Stimulated activated CD8-positive, alpha-beta memory T cell treated with anti-CD3 and anti-CD28 coated beads, Interleukin-4, amount 100 ng/mL, for 4 hours (primary cell): ENCODE measurements at places on chromosomes 5 and 9.

GRCh38 chr5:72621576-72621975, 114.4 kb upstream of the ZNF366 start:
- no peak for DNase-seq

- DNase-seq: no peak
These were observed 321.6 kb downstream of the CEMIP2 start for GRCh38 chr9:71446473-71447411.

DNA sequence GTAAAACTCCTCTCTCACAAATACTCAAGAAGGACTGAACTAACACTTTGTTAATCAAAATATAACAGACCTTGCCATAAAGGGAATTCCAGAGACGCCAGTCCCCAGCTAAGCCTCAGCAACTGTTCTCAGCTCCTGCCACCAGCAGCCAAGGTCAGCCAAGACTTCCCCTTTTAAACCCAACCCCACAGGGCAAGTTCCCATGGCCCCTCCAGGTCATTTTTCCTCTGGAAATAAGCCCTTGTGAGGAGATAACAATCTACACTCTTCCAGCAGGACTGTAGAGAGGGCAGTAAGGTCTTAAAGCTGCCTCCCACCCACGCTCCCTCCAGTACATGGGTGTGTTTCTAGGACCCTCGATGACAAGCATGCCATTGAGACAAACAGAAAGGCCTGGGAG, 78.3 kb downstream of the DPYSL3 start:
- DNase-seq: no peak

- DNase-seq: no peak
These were observed 45.9 kb upstream of the APC start for GRCh38 chr5:112691758-112692157.

DNA sequence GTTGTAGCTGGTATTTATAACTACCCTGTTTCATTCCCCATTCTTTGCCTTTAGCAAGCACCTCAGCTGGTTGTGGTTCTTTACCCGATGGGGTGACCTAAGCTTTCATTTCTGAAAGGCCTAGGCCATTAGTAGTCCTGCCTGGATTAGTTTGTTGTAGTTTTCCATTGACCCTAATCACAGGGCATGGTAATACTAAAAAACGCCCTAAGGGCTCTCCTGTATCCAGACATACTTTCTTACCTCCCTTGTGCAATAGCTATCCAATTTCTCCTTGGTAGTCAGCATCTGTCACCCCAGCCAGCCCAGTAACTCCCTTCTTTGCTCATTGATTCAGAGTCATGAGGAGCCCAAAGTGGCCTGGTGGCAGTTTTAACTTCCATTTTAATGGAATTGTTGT, 24.0 kb downstream of the TMOD1 start:
- no peak for DNase-seq
